ENCODE measurements at places on chromosomes 16 and 17.

DNA sequence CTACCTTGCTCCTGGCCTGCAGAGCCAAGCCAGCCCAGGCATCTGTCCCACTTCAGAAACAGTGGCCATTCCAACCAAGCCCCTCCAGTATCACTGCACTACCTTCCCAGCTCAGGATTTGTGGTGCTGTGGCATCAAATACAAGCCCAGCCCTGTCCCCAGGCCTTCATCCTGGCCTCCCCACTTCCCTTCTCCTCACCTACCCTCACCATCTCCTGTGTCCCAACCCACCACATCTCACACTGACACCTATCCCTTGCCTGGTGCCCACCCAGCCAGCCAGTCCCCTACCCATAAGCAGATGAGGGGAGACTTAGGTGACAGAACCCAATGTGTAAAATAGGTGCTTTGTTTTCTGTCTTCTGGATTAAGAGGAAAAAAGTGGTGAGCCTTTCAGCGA lies 66.0 kb upstream of the CDH5 start:
- no peak for DNase-seq

- DNase-seq: no peak
Measured at GRCh38 chr17:76532072-76532651, 5.3 kb downstream of the CYGB start.

DNA sequence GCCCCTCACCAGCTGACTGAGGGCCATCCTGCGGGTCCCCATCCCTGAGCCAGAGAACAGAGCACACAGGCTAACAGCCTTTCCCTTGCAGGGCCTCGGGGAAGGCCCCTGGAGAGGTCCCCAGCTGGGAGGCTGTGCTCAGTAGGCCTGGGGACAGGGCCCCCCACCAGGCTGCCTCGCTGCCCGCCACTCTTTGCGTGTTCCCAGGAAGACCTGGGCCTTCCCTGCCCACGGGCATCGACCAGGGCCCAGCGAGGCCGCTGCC lies 785 bp downstream of the HID1 start:
- no peak for DNase-seq

DNA sequence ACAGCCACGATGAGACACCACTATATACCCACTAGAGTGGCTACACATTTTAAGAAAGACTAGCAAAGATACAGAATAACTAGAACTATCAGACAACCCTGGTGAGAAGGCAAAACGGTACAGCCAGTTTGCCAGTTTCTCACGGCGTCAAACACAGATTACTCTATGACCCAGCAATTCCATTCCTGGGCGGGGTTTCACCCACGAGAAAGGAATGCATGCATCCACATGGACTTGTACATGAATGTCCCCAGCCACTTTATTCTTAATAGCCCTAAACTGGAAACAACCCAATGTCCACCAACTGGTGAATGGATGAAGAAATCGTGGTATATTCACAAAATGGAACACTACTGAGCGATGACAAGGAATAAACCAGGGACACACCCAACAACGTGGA lies 74.5 kb downstream of the MYH10 start:
- DNase-seq: no peak

GRCh38 chr16:87927195-87927562 lies 9.2 kb downstream of the CA5A start:
- DNase-seq: no peak

GRCh38 chr16:56742030-56742984 lies 12.4 kb downstream of the NUP93 start:
- no peak for DNase-seq

DNA sequence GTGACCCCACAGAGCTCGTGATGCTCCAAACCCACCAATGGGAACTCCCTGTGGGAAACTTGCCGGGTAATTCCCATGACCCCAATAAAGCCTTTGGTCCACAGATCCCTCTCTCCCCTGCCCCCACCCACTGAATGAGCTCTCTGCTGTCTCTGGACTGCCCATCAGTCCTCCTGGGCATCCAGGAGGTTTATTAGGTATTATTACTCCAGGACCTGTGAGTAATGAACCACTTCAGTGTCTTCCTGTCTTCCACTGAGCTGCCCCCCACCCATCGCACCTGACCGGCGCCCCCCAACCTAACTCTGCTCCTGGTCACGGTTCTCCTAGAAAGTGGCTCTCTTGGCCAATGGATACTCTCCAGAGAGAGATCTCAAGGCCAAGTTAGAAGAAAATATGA lies 28.7 kb upstream of the DNAH17 start:
- no peak for DNase-seq
